ENCODE measurements at places on chromosomes 13 and 19.

DNA sequence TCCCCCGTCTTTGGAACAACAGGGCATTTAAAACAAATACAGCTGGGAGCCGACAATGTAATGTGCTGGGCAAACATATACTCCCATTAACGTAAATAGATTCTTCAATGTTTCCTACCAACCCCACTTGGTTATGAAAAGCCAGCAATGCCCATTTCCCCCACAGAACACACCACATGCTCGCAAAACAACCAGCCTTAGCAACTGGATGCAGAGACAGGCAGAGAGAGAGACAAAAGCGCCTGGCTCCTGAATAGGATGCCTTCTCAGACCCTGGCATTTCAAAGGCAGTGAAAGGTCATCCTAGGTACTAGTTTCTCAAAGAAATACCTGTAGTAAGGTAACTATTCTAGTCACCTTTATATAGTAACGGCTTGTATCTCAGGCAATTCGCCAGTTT, 462.9 kb downstream of the ITGBL1 start:
- DNase-seq: no peak

GRCh38 chr13:99540530-99540929, 39.3 kb downstream of the TM9SF2 start:
- DNase-seq: no peak

DNA sequence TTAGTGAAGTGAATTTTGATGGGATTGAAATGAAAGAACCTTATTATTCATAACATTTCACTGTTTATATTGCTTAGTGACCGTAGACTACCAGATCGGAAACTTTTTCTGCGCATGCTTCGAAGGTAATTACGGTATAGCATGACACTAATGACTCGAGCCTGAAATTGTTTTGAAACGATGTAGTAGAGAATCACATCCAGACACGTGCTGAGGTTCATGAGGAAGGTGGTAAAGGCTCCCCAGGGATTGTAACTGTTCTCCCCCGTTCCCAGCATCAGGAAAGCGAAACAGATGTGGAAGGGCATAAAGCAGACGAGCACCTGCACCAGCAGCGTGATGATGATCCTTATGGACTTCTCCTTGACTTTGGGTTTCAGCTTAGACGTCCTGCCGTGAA, 3.3 kb downstream of the GPR18 start:
- no peak for DNase-seq

GRCh38 chr13:58960888-58961287, 1202.8 kb downstream of the DIAPH3 start:
- DNase-seq: no peak

- peak; percentile 20 for DNase-seq
Observed at GRCh38 chr19:49145573-49146407, 9.4 kb downstream of the HRC start.

- DNase-seq: no peak
Observed at GRCh38 chr13:110240352-110240751, 66.6 kb downstream of the COL4A1 start.

DNA sequence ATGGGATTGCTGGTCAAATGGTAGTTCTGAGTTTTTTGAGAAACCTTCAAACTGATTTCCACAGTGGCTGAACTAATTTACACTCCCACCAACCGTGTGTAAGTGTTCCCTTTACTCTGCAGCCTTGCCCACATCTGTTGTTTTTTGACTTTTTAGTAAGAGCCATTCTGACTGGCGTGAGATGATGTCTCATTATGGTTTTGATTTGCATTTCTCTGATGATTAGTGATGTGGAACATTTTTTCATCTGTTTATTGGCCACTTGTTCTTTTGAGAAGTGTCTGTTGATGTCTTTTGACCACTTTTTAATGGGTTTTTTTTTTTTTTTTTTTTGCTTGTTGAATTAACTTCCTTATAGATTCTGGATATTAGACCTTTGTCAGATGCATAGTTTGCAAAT, 4.3 kb downstream of the CAB39L start:
- DNase-seq: no peak

- DNase-seq: no peak
Observed at GRCh38 chr19:13920524-13920923, 14.5 kb downstream of the CC2D1A start.

DNA sequence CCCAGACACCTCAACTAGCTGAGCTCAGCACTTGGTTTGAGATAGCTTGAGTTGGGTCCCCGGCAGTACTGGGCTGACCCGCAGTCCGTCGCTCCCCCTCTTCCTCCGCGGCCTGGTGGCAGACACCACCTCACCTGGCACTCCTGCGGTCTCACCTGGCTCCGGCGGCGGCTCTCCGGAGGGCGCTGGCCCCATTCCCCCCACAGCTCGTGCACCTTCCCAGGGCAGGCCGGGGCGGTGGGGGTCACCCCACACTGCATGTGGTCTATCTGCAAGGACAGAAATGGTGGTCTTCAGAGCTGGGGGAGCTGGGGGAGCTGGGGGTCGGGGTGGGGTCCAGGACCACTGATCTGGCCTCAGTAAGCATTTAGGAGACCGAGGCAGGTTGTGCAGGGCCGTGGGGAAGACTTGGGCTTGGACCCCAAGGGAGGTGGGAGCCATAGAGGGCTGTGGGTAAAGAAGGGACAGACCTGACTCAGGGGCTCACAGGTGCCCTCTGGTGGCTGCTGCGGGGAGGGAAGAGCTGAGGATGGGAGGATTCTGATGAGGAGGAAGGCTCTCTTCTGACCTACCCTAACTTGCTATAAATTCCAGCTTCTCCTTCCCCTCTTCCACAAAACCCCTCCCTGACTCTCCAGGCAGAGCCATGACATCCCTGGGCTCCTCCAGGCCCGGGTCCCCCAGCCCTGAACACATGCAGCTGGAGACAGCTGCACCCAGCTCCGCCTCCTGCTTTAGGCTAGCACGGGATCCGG, 6.7 kb upstream of the PLIN4 start:
- DNase-seq: no peak

DNA sequence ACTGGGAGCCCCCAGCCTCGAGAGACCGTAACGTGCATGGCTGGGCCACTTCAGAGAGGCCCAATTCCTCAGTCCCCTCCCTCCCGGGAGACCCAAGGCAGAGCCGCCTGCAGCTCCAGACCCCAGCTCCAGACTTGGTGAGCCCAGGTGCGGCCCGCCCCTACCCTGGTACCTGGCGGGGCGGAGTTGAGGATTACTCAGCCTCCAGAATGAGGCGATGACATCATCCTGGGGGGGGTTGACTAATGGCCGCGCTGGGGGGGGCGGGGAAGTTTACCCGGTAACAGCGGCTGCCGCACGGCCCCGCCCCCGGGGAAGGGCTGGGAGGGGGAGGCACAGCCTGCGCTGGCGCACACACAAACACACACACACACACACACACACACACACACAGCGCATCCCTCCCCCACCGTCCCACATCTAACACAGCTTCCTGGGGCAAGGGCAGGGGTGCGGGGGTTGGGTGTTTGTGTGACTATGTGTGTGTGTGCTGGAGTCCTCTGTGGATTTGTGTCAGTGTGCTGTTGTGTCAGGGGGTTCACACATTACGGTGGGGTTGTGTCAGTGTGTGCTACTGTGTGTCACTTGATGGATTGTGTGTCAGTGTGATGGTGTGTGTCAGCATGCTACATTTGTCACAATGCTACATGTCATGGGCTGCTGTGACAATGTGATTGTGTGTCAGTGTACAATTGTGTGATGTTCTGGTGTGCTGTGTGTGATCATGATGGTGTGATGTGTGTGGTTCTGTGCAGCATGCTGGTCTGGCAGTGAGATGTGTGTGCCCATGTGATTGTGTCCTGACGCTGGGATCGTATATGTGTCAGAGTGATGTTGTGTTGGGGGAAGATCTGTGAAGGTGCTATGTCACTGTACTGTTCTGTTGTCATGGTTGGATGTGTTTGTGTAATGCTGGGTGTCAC, 10.3 kb upstream of the BBC3 start:
- DNase-seq: no peak

- DNase-seq: no peak
Observed at GRCh38 chr13:49238621-49239020, 9.1 kb upstream of the CDADC1 start.
